ENCODE measurements at places on chromosomes 2 and 18.

DNA sequence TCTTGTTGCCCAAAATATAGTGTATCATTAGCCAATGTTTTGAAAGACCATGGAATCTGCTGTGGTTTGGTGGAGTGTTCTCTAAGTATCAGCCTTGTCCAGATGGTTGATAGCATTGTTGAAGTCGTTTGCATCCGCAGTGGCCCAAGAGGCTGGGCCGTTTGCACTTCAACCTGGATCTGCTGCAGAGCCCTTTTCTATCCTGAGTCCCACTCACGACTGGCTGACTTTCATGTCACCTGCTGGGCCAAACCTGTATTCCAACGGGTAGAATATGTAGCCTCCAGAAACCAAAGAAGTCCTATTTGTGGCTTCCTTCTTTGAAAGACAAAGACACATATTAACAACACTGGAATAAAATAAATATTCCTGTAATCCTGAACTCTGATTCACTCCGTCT is 1154.1 kb downstream of the RPIA start:
- no peak for DNase-seq

DNA sequence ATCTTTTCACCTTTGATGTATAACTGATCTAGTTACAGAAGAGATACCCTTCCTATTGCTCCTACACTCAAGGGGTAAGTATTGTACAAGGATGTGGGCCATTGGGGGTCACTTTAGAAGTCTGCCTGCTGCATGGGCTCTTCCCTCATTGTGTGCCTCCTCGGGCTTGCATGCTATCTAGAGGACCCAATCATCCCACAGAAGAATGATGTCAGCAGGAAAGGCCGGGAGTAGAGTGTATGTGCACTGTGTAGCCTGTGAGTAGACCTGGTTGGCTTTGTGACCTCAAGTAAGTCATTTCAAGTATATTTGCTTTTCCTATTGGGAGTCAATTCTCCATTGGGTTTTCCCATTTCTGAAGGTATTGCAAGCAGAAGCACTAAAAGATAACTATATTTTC is 129.5 kb upstream of the TRIB2 start:
- DNase-seq, result no peak

- DNase-seq, result no peak
These were observed 148.0 kb downstream of the SMAD7 start for GRCh38 chr18:48802543-48803290.

- DNase-seq, result no peak
These were observed 526.9 kb downstream of the TMEM182 start for GRCh38 chr2:103288696-103289095.

DNA sequence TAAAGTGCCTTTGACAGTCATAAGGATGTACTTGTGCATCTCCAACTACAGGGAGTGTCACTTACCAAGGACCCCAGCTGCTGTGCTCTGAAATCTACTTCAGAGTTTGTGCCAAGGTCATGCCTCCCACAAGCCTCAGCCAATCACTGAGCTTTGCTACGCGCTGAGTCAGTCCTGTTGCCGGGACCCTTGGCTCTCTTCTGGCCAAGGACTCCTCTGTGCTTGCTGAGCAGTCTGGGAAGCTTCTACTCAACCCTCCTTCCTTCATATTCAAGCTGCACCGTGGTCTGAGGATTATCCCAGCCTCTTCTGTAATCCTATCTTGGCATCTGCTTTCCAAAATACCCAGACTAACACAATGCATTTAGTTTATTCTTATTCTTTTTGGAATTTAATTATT is 398.9 kb upstream of the FANCL start:
- no peak for DNase-seq

DNA sequence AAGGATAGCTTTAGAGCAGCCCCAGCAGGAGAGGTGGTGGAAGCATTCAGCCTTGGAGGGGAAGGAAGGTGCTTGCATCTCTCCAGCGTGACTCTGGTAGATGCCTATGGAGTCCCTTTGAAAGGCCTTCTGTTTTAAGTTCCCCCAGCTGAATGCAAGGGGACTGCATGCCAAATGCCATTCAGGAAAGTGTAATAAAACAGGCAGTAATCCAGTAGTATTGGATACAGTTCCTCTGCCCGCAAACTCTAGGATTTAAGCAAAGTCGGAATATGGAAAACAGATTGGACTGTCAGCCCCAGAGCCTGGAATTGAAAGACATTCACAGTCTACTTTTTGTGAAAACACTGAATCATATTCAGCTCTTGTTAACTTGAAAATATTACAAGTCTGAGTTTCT is 125.2 kb upstream of the GAREM1 start:
- DNase-seq, result no peak

DNA sequence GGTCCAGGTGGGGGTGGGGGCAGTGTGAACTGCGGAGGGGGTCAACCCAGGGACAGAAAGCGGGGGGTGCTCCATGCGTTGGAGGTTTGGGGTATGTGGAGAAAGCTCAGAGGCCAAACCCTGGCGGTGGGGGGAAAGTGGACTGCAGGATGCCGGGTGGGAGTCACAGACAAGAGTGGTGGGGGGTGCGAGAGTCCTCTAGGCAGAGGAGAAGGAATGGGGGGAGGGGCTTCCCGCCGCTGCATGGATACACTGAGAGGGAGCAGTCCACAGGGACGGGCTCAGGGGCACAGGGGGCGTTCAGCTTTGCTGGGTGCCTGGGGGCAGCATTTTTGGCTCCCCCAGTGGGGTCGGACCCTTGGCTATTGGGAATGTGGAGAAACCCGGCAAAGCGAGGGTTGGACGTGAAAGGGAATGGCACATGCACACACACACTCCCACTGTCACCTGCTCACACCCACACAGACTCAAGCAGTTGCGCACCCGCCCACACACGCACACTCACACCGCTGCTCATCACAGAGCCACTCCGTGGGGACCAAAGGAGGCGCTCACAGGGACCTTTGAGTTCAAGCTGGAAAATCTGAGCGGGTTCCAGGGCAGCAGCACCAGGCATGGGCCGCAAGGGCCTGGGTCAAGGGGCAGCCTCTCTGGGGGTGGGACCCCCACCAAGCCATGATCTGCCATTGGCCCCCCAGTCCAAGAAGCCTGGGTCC is 7.7 kb downstream of the GBX2 start:
- DNase-seq, result no peak

GRCh38 chr2:128026448-128027277 is 1.2 kb downstream of the SAP130 start:
- no peak for DNase-seq

- DNase-seq, result no peak
These were observed 14.2 kb upstream of the PRELID3A start for GRCh38 chr18:12393510-12393909.

DNA sequence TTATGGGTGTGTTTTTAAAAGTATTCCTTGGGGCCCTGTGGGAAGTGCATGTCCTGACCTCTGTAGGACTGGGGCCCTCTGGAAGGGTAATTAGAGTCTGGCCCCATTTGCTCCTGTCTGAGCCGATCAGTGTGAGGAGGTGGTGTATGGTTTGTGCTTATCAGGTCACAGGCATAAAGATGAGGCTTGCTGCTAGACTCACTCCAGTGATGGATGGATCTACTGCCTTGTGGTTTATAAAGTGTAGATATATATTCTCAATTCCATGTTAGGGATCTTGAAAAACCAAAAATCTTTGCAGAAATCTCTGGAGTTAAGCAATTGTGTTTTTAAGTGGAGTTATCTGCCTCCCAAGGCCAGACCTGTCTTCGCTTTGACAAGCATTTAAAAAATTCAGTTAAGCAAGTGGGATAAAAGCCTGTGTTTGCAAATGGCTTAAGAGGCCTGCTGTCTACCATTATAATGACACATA is 182.4 kb downstream of the PTPRM start:
- no peak for DNase-seq

- no peak for DNase-seq
These were observed 166.9 kb downstream of the CDCA7 start for GRCh38 chr2:173521450-173522192.

DNA sequence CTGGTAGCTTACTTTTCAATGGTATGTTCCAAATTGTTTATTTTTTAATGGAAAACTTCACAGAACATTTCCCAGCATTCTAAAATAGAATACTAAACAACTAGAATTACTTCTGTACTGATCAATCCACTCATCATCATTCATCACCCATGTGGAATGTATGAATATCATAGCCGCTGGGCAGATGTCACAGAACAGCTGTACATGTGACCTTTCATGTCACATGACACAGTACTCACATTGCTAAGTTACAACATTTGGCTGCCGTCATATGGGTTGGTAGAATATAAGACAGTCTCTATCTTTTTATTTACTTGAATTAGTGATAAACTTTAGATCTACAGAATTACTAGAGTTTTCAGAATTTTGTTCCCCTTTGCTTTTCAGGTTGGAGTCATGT is 387.6 kb downstream of the ZEB2 start:
- DNase-seq, result no peak

GRCh38 chr2:189555232-189555631 is 25.4 kb downstream of the SLC40A1 start:
- DNase-seq, result no peak

- no peak for DNase-seq
These were observed 2.8 kb downstream of the XDH start for GRCh38 chr2:31411771-31412170.

DNA sequence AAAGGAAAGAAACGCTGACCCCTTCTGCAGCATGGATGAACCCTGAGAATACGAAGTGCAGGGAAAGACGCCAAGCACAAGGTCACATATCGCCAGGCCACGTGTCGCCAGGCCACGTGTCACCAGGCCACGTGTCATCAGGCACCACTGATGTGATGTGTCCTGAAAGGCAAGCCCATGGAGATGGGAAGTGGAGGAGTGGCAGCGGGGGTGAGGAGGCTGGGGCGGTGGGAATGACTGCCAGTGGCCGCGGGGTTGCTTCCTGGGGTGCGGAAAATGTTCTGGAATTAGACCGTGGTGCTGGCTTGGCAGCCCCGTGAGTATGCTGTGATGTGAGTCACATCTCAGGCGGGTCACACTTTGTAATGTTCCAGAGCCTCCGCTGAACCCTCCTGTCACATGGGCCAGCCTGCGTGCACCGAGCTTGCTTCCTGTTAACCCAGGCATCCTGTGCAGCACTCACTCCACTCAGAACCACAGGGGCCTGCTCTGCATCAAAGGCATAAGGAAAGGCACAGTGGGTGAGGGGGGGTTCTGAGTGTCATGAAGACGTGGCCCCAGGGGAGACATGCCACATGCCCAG is 39.0 kb downstream of the SLC66A2 start:
- DNase-seq, result no peak

- no peak for DNase-seq
These were observed 38.2 kb downstream of the COL3A1 start for GRCh38 chr2:189012351-189012750.

- no peak for DNase-seq
These were observed 4.9 kb downstream of the EPAS1 start for GRCh38 chr2:46302005-46302695.

DNA sequence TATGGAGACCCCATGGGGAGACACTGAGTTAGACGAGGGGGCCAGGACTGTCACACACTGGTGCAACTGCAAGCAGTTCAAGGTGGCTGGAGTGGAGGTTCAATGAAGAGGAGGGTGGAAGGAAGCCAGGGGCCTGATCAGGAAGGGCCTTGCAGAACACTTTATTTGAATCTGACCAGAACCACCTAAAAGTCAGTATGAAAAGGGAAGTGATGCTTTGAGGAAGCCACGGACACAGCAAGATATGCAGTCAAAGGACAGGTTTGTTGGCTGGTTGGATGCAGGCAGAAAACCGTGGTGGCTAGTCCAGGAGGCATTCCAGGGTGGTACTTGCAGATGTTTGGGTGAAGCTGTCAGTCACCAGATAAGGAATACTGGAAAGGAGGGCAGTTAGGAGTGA is 3.5 kb upstream of the FAM124B start:
- DNase-seq, result no peak

DNA sequence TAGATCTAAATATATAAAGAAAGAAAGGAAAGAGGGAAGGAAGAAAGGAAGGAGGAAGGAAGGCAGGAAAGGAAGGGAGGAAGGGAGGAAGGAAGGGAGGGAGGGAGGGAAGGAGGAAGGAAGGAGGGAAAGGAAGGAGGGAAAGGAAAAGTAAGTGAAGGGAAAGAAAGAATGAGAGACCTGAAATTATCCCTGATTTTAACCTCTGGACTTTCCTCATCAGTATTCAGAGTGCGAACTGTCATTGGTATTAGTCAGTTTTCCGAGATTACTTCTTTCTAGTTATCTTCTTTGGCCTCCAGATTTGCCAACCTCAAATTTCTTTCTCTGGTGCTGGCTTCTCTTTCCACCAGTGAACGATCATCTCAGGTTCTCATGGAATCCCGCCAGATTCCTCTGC is 215.5 kb upstream of the FN1 start:
- no peak for DNase-seq

DNA sequence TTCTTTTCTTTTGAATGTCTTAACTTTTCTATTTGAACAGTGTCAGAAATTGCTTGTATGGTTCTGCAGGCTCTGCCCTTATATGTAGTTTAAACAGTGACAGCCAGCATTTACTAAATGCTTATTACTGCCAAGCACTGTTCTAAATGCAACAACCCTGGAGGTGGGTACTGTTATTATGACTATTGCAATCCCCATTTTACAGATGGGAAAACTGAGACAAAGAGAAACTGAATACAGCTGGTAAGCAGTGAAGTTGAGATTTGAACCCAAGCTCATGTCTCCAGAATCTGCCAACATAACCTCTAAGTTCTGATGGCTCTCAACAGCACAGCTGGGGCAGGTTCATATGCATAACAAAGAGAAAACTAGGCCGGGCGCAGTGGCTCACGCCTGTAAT is 105.7 kb upstream of the GATA6 start:
- DNase-seq, result no peak

GRCh38 chr2:151947813-151948165 is 119.6 kb upstream of the ARL5A start:
- no peak for DNase-seq

GRCh38 chr2:15170070-15170775 is 390.9 kb downstream of the NBAS start:
- DNase-seq, result no peak

DNA sequence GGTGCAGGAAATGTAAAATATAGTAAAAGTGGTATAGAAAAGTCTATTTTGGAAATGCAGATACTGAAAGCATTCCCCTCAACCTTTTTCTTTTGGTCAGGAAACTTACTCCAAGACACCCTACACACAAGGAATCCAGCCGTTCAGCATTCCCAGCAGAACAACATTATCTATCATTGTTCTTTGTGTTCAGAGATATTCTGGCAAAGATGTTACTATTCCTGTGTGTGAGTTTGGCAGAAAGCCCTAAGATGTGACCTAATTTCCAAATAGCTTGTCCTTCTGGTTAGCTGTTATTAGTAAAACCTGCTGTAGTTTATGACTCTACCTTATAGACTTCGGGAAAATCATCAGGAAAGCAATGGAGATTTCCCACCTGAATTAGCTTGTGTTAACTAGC is 78.1 kb upstream of the PELI1 start:
- no peak for DNase-seq

DNA sequence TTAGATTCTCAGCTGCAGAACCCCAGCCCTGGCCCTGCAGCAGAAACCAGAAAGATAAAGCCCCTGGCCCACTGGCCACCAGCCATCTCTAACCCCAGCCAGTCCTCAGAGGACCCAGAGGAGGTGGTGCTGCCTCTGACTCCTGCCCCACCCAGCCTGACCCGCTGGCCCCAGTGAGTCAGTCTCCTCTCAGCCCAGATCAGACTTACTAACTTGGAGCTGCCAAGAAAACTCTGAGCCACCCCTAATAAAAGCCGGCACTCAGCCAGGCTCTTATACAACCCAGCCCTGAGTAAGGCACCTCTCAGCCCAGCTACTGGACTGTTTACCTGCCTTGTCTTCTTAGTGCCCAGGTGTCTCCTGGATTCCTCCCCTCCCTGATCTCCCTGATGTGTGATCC is 2.0 kb downstream of the SLC14A2 start:
- no peak for DNase-seq

GRCh38 chr18:9335697-9336045 is 1.1 kb downstream of the TWSG1 start:
- DNase-seq, result no peak

- no peak for DNase-seq
These were observed 186.3 kb downstream of the EN1 start for GRCh38 chr2:118661179-118661578.

GRCh38 chr18:57023275-57023882 is 123.5 kb upstream of the BOD1L2 start:
- no peak for DNase-seq

Data from activated T-helper 9 cell treated with anti-CD3 and anti-CD28 coated beads, Interleukin-2, amount 50 U/mL, for 16 hours (primary cell).